Body of pancreas (tissue), 4 donors: ENCODE measurements at places on chromosomes 5 and 9. TPM values are rescaled to one million over a fixed set of nuclear protein-coding genes. Genes with fewer than 3 reads are reported as not detected.

GRCh38 chr9:33220681-33221567, 19.0 kb upstream of the SPINK4 start:
- no peak for DNase-seq

The CCDC192 gene
- not detected for total RNA-seq

The LRRC19 gene
- 0.78 TPM for total RNA-seq

DNA sequence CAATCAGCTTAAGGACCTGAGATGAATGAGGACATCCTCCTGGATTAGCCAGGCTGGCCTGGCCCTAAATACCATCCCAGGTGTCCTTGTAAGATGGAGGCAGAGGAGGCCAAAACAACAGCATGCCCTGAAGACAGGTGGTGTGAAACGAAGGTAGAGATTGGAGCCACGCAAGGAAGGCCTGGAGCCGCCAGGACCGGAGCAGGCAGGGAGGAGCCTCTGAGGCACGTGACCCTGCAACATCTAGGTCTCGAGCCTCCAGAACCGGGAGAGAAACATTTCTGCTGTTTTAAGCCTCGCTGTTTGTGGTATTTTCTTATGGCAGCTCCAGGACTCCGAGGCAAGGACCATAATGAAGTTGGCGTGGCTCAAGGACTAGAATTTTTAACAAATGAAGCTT, 9.7 kb upstream of the COL5A1 start:
- peak; percentile 1 for DNase-seq

DNA sequence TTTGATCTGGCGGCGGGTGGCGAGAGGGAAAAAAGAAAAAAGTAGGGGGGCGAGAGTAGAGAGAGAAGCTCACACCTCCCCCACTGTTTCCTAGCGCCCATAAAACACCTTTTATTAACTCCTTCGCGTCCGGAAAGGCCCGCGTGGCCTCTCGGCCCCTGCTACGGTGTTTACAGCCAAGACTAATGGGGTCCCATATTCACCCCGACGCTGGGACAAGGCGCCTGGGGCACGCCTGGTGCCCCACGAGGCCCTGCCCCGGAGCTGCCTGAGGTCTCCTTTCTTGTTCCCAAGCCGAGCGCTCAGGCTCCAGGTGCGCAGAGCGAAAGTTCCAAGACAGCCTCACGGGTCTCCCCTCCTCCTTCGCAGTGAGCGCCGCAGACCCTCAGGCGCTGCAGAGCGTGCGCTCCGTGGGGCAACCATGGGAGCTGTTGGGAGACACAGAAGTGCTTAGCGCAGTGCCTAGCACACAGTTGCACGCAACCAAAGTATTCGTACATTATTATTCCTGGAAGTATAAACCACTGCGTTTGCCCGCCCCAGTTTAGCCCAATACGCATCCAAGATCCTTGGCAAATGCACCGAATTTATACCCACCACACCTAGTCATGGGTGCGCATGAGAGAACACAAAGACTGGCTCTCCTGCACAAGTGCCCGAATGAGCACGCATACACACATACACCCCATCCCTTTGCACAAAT, 4.3 kb downstream of the HAND1 start:
- no peak for DNase-seq

DNA sequence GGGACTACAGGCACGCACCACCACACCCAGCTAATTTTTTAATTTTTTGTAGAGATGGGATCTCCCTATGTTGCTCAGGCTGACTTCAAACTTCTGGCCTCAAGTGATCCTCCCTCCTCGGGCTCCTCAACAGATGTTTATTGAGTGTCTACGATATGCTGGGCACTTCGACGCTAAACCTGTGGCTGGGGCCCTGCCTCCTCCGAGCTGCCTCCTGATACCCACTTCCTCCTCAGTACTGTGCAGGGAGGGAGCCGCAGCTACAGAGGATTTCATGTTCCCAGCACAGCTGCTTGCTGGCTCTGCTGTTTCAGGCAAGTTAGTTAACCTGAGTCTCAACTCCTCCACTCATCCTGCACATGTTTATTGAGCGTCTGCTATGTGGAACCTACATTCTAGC, 9.6 kb downstream of the AIF1L start:
- DNase-seq = no peak

- DNase-seq = peak; percentile 81
These were observed 18.8 kb upstream of the SPEF2 start for GRCh38 chr5:35598707-35599370.

GRCh38 chr9:137470785-137471184, 11.7 kb upstream of the NSMF start:
- no peak for DNase-seq

- DNase-seq = no peak
These were observed 99.2 kb downstream of the IRX1 start for GRCh38 chr5:3694819-3695218.

GRCh38 chr5:180807654-180808414, 5.2 kb upstream of the MGAT1 start:
- no peak for DNase-seq

DNA sequence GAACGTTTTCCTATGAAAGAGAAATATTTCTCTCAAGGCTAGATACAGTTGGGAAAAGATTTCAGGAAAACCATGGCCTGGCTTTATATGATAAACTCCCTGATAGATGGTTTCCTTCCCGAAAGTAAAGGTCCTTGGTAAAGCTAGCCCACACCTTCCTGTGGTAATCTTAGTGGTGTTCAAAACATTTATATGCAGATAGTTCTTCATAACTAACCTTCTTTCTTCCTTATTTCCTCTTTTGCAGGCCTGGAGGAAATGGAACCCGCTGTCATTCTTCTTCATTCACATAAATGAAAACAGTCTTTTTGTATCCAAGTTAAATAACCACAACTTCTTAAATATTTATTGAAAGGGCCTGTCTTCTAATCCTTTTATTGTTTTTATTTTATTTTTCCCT, 474.0 kb upstream of the ACTBL2 start:
- no peak for DNase-seq

DNA sequence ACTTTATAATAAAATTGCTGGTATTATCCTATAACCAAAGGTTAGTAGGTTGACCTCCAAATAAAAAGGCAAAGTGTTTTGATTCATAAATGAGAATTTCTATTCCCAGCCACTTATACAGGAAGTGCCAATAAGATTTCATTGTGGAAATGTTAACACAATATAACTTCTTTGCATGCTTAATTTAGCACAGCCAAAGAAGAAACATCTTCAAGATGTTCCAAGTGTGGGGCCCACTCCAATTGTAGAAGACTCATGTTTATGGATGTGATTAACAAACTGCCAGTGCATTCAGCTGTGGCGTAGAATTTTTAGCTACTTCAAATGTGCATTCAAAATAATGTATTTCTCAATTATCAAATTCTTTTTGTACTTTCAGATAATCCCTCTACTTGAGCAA, 402.3 kb downstream of the DEPDC1B start:
- no peak for DNase-seq

GRCh38 chr9:68495247-68495646, 45.4 kb downstream of the TMEM252 start:
- no peak for DNase-seq

GRCh38 chr5:61933787-61934626, 372.0 kb upstream of the KIF2A start:
- DNase-seq = peak; percentile 91

DNA sequence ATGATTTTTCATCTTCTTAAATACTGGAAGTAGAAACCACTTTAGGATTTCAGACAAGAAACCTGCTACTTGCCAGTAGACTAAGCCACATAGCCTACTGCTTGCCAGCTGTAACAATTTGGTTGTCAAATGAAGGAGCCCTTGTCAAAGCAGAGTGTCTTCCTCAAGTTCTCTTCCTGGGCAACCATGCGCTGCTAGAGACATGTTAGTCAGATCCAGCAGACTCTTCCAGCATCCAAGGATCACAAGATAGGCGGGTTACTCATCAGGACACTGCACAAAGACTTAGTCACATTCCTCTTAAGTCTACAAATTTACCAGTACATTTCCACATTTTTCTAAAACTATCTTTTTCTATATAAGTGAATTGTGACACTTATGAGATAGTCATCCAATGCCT, 24.4 kb downstream of the SKIC3 start:
- no peak for DNase-seq

- DNase-seq = no peak
These were observed 9.8 kb upstream of the GNE start for GRCh38 chr9:36268007-36268427.

GRCh38 chr5:14209836-14210235, 66.7 kb downstream of the TRIO start:
- no peak for DNase-seq

DNA sequence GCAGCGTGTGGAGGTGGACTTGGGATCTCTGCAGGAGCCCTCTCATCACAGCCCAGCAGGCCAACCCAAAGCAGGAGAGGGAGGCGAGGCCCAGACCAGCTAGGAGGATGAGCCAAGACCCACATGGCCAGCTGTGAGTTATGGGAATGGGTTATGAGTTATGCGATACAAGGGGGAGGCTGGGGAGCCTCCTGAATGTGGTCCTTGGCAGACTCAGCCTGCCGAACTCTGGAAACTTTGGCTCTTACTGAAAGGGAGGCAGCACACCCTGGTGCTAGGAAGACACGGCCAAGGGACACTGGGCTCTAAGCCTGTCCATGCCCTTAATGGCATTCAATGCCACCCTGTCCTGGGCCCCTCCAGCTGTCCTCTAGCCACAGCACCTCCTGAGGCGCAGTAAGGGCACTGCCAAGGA, 7.7 kb upstream of the VAV2 start:
- no peak for DNase-seq

- peak; percentile 19 for DNase-seq
These were observed 8.6 kb downstream of the TEK start for GRCh38 chr9:27117489-27118135.

DNA sequence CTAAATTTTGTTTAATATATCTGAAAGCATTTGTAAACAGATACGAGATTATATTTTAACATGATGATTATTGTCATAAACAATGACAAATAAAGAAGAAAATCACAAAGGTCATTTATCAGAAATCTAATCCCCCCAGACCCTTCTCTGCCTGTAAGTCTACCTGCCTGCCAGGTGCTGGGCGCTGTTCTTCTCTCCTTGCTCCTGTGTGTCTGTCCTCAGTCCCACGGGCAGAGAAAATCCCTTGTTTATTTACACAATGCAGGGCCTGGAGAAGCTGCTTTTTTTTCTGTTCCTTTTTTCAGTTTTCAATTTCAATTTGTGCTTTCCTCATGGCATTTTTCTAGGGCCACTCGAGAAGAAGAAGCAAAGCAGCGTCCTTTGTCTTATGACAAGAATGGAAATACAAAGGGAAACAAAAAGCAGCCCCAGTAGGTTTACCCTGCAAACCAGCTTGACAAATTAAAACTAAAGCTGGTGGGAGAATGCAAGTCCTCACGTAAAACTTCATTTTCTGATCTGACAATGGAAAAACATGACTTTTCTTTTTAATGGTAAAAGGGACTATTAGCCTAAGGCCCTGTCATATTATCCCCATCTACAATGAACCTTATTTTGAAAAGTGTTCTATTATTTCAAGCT, 282.4 kb upstream of the KLF9 start:
- no peak for DNase-seq

DNA sequence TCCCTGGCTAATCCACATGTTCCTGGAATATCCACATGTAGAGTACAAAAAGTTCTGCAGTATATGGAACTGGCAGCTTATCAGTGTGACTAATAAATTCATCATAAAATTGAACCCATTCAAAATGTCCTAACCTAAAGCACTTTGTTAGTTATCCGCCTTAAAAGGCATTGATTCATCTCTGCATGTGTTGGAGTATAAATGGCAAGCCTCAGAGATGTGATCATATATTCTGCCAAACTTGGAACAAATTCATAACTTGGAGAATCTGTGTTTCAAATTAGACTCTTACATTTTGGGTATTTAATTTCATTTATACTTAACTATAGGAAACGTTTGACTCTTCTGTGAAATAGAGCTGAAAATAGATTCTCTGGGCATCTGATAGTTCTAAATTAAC, 25.2 kb upstream of the NREP start:
- DNase-seq = no peak
